AG08395 (cell line): ENCODE measurements at places on chromosomes 3 and 15.

DNA sequence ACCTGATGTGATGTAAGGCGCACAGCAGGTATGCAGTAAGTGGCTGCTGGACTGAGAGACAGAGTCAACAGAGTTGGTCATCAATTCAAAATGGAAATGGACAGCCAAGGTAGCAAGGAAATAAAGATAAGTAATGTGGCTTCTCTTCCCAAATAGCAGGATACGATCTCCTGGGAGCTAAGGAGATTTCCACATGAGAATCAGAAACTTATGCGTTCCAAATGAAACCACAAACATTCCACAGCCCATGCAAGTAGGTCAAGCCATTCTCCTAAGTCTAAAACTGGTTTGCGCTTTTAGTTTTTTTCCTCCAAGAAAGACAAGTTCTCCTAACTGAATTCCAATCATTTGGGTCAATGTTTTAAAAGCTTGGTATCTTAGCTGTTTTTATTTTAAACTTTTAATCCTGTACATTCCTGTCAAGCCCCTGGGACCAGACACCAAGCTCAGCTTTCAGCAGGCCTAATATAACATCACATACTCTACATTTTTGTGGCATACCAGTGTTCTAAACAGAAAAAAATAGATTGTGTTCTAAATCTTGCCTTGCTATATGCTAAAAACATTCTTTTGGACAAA lies 73.7 kb upstream of the TSPAN3 start:
- DNase-seq: peak; percentile 87

GRCh38 chr3:184552296-184552695 lies 9.3 kb upstream of the EPHB3 start:
- DNase-seq: no peak

- no peak for DNase-seq
These were observed 322.1 kb downstream of the WDR72 start for GRCh38 chr15:53437366-53437765.

GRCh38 chr3:153257673-153258351 lies 95.8 kb downstream of the RAP2B start:
- no peak for DNase-seq

DNA sequence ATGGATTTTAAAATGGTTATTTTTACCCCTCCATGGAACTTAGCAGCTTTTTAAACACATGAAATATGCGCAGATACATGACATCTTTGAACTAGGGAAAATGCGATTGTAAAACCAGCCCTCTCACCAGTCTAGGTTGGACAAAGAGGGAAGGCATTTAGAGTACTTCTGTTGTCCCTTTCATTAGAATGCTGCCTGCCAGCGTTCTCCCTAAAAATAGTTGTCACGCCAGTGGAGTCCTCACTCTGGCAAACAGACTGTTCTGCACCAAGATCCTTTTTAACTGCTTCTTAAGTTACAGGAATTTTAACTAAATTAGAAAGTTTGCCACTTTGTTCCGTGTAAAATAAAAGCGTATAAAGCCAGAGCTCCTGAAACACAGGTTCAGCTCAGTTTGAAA lies 295.3 kb downstream of the VPS13C start:
- DNase-seq: no peak

GRCh38 chr15:99481951-99482230 lies 83.9 kb upstream of the MEF2A start:
- DNase-seq: no peak

DNA sequence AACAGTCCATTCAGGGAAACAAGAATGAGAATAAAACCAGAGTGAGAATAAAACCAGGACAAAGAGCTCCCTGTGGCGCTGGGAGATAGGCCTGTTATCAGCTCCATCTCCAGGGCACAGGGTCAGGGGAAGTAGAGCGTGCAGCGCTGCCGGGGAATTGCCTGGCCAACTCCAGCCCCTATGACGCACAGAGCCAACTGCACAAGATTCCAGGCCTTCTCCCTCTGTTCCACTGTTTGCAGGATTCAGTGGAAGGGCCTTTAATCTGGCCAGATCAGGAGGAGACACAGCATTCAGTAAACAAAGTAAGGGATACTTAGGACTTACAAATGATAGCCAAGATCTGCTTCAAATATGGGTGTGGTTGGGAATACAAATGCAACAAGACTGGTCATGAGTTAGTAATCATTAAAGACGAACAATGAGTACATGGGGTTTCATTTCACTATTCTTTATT lies 49.4 kb downstream of the ITGB5 start:
- DNase-seq: peak; percentile 66

DNA sequence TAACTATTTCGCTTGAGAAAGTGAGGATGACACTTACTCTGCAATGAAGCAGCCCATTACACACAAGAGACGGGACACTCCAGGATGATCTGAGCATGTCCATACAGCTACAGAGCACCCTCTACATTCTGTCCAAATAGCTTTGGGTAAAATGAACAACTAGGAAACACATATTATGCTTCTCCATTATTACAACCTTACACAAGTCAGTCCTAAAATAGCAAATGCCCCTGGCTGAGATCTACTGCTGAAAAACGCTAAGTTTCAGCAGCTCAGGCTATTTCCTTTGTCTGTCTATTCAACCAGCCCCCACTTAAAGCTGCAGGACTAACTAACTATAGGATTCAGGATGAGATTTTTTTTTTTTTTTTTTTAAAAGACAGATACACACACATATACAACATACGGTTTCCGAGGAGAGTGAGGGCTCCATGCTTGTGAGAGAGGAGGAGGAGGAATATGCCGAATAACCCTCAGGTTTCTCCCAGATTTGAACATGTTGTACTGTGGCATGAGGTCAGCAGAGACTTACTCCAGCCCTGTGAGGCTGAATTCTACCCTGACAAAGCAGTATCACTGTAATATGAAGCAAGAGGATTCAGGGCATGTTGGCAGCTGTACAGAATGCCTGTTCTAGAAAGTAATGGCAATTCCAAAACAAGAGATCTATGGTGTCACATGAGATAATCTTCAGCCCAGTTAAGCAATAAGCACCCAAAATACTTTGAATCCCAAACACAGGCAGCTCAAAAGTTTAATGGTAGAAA lies 117.3 kb upstream of the PLXND1 start:
- peak; percentile 77 for DNase-seq

GRCh38 chr3:141663993-141664392 lies 74.1 kb upstream of the RNF7 start:
- DNase-seq: peak; percentile 45

- no peak for DNase-seq
These were observed 245.0 kb upstream of the ADAMTS9 start for GRCh38 chr3:64932666-64933342.

DNA sequence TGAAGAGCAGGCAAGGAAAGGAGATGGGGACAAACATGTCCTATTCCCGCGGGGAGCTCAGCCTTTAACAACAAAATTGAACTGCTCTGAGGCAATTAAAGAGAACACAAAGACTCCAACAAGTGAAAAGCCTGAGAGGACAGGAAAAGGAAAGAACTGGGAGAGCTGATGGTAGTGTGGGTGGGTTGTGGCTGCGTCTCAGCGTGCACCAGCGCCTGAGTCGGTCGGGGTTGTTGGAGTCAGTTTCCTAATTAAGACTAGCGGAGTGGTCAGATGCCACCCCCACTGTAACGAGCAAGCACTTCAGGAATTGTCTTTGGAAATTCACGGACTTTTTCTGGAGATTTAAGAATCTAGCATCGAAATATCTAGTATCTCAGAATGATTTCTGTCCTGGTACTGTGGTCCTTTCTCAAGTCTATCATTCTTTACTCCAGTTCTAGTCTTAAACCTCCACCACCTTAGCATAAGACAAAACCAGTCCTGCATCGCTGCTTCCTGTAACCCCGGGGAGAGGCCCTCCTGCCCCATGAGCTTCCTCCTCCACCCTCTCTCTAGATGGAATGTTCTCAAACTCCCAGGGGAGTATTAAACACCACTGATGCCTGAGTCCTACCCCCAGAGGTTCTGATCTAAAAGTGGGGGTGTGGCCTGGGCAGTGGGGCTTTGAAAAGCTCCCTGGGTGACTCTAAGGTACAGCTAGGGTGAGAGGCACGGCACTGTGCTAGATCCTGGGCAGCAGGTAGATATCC lies 104.0 kb downstream of the CYP19A1 start:
- no peak for DNase-seq

GRCh38 chr15:78460737-78461136 lies 22.7 kb downstream of the IREB2 start:
- no peak for DNase-seq

- no peak for DNase-seq
These were observed 12.9 kb downstream of the FBN1 start for GRCh38 chr15:48632651-48633050.

- DNase-seq: no peak
These were observed 27.1 kb upstream of the IGF2BP2 start for GRCh38 chr3:185851959-185852358.

- DNase-seq: no peak
These were observed 122.3 kb downstream of the MEGF11 start for GRCh38 chr15:66131200-66131599.

GRCh38 chr3:63351159-63352007 lies 73.3 kb downstream of the SYNPR start:
- peak; percentile 60 for DNase-seq

DNA sequence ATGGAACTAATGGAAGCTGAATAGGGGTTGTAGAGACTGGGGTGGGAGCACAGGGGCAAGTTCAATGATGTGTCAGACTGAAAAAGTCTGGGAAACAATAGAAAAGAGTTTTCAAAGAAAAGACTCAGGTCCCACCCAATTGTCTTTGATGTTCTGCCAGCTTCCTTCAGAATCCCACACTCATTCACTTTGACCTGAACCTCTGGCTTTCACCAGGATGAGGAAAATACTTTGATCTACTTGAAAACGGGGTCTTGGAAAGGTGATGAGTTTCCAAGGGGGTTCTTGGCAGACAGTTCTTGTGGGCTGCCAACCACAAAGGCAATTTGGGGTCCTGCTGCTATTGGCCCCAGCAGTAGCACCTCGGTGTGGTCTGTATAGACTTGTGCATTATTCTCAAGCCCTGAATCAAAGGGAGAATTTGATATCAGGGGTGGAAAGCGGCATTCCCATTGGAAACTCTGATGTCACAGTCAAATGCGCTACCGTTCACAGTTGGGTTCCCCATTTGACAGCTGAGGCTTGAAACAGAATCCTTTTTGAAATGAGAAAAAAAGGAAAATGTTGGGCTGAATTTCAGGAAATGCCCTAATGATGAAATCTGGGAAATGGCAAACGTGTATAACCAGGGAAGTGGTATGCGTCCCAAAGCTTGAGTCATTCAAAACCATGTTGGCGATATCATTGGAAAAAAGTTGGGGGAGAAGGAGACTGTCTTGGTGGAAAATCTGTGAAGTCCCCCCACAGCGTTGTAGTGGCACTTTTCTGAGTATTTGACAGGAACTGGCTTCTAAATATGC lies 229.2 kb upstream of the LRTM1 start:
- DNase-seq: no peak

- DNase-seq: no peak
These were observed 10.6 kb downstream of the ARPP19 start for GRCh38 chr15:52558196-52558595.

DNA sequence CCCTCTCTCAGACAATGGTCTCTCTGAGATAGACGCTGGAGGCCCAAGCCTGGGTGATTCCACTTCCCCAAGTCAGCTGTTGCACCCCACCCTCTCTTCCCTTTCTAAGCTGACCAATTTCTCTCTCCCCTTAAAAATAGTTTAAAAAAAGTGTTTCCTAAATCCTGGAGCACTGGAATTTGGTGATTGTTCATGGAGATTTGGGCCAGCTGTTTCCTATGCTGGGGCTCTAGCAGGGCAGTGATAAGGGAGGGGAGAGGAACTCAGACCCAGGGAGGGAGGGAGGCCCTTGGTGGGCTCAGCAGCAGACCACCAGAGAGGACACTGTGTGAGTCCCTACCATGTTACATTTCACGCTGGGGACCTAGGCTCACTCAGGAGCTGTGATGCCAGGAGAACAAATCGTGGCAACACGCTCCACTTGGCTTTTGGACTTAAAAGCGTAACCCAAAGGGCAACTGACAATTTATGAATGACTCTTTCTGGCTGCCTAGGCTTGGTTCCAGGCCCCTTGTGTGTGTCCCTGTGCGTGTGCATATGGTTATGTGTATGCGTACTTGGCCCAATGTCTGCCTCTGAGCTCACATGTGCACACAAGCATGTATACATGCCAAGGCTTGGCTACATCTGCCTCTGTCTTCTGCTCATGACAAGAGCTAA lies 59.8 kb upstream of the INSYN1 start:
- DNase-seq: no peak

DNA sequence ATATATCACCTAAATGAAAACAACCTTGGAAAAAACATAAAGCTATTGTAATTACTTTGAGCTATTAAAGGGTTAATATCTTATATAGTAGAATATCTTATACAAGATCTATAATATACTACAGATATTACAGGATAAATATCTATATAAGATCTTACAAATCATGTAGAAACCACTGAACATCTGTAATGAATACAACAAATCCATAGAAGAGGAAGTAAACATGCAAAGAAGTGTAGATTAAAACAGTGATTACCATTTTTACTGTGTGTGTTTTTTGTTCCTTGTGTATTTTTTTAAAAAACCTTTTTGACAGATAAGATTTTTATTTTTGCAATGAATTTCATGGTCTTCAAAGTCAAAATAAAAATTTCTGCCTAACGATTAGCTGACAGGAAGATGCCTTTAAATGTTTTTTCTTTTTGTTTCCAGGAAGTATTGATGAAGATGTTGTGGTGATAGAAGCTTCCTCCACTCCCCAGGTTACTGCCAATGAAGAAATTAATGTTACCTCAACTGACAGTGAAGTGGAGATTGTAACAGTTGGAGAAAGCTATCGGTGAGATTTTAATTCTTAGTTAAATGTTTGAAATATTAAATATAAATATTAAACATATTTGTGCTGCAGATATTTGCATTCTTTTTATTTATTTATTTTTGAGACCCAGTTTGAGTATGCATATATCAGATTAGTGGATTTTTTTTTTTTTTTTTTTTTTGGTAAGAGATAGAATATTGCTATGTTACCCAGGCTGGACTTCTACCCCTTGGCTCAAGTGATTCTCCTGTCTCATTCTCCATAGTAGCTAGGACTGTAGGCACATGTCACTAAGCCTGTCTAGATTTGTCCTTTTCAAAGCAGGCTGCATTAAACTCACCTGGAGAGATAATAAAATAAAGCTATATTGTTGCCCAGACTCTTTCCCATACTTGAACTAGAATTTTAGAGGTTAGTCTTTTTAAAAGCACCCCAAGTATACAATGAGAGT lies 52.8 kb upstream of the CCNB2 start:
- no peak for DNase-seq

DNA sequence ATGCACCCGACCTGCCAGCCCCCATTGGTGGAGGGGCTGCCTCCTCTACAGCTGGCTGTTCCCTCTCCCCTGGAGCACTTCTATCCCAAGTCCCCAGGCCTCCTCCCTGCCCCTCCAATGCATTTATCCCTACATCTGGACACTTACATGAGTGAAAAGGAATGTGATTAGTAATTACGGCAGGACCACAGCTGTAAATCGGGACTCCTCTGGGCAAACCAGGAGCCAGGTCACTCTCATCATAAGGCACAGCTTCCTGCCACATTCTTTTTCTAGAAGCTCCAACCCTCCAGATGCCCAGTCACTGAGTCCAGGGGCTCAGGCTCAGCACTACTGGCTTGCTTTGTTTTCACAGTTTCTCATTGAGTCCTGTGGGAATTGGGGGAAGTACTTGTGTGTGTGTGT lies 54.3 kb downstream of the IL20RB start:
- peak; percentile 84 for DNase-seq

- DNase-seq: no peak
These were observed 15.9 kb upstream of the SLC4A7 start for GRCh38 chr3:27500035-27500434.

- DNase-seq: peak; percentile 6
These were observed 130.6 kb downstream of the IMPG2 start for GRCh38 chr3:101189796-101190195.

- DNase-seq: peak; percentile 50
These were observed 48.7 kb upstream of the RYK start for GRCh38 chr3:134299185-134299887.

GRCh38 chr3:101849714-101850245 lies 466 bp downstream of the NFKBIZ start:
- peak; percentile 14 for DNase-seq
